Spinal cord (tissue), 10 donors: ENCODE measurements at places on chromosomes 6 and 20.

GRCh38 chr20:23029324-23029723 is 5.8 kb upstream of the SSTR4 start:
- H3K27me3 ChIP-seq: no peaks in the 10 kb centered on the region
- no peaks in the 10 kb centered on the region for H3K36me3 ChIP-seq
- H3K4me3 ChIP-seq: no peak overlapping the region
- H3K27ac ChIP-seq: no peak overlapping the region

DNA sequence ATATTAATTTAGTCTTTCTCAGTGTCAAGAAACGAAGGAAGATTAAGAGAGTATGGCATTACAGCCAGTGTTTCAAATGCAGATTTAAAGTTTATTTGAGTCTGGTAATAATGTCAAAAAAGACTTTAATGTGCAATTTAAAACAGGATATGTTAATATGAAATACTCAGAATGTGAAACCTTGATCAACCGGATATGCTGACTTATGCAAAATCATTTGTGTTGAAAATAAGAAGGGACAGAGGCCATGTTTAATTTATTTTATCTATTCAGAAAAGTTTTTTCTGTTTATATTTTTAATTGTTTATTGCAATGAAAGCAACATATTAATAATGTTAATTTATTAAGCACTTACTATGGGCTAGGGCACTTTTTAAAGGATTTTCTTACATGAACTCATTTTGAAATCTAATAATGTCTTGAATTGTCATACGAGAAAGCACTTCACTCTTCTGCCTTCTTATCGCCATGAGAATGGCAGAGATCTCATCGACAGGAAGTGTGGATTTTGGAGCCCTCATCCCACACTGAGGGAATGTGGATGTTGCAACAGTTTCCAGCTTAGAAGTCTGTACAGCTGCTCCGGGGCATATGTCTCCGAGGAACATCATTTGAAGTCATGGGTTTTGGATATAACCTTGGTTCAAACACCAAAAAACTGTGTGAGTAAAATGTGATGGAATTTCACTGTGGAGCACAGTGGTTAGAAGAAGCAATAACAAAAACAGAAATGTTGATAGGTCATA is 1410.4 kb downstream of the EPHA7 start:
- no peak overlapping the region for H3K4me3 ChIP-seq

GRCh38 chr6:131362696-131363095 is 210.3 kb upstream of the ARG1 start:
- no peaks in the 10 kb centered on the region for H3K36me3 ChIP-seq
- H3K4me3 ChIP-seq: no peak overlapping the region
- no peak for DNase-seq
- H3K4me1 ChIP-seq: peaks cover 2% of the 10 kb centered on the region
- no peak overlapping the region for H3K27ac ChIP-seq

DNA sequence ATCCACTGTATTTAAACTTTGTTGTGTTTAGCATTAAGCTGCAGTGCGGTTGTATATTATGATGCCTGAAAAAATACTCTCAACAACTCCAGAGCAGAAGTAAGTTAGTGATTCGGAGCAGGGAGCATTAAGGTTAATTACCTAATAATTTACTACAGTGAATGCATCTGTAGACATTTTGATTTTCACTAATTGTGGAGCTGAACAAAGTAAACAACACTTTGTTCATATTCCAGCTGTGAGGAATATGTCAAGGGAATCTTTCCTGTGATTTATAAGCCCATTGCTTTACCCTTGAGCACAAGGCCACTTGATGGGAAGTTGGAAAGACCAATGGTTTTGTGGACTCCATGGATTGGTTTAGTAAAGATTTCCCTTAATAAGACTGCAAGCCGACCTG is 77.1 kb downstream of the CBLN4 start:
- H3K27me3 ChIP-seq: no peaks in the 10 kb centered on the region
- no peaks in the 10 kb centered on the region for H3K4me1 ChIP-seq
- H3K36me3 ChIP-seq: no peaks in the 10 kb centered on the region
- DNase-seq: no peak

GRCh38 chr6:159808647-159809046 is 8.6 kb downstream of the PNLDC1 start:
- no peak for DNase-seq
- H3K4me3 ChIP-seq: no peak overlapping the region
- H3K36me3 ChIP-seq: no peaks in the 10 kb centered on the region
- no peaks in the 10 kb centered on the region for H3K27me3 ChIP-seq
